ENCODE measurements at places on chromosomes 5 and 9.

GRCh38 chr5:31481531-31482165, 50.2 kb downstream of the DROSHA start:
- DNase-seq, result no peak

- no peak for DNase-seq
Measured at GRCh38 chr9:129994882-129995281, 48.1 kb downstream of the FNBP1 start.

DNA sequence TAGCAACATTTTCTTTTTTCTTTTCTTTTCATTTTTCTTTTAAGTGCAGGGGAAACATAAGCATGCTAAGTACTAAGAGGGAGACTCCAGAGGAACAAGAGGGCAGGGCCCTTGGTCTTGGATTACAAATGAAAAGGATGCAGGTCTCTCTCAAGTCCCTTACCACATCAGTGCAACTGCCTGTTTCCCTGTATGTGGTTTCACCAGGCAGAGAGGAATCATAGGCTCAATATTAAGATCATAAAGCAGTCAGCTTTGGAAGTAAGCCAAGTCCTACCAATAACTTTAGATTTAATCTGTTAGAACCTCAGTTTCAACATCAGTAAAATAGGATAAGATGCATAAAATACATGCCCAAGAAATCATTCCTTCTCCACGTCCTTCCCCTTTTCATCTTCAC, 422.7 kb upstream of the PAPPA start:
- no peak for DNase-seq

DNA sequence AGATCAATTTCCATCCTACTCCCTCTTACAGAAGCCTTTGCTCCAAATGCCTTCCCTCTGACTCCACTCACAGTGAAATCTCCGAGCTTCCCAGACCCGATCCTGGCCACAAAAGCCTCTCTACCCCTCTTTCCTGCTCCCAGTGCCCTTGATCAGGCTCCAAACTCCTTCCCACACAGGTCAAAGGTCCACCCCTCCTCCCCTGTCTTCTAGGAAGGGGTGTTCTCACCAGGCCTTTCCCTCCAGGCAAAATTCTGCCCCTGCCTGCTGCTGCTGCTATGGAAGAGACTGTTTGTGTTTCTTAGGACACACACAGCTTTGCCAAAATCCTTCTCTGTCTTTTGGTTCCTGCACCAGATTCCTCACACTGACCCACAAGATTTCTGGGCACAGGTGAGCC, 85.8 kb upstream of the ALDH1A1 start:
- DNase-seq, result peak; percentile 57

GRCh38 chr5:91177639-91178038, 205.5 kb downstream of the ARRDC3 start:
- DNase-seq, result no peak

- no peak for DNase-seq
Measured at GRCh38 chr9:122941582-122942234, 888 bp downstream of the RABGAP1 start.

DNA sequence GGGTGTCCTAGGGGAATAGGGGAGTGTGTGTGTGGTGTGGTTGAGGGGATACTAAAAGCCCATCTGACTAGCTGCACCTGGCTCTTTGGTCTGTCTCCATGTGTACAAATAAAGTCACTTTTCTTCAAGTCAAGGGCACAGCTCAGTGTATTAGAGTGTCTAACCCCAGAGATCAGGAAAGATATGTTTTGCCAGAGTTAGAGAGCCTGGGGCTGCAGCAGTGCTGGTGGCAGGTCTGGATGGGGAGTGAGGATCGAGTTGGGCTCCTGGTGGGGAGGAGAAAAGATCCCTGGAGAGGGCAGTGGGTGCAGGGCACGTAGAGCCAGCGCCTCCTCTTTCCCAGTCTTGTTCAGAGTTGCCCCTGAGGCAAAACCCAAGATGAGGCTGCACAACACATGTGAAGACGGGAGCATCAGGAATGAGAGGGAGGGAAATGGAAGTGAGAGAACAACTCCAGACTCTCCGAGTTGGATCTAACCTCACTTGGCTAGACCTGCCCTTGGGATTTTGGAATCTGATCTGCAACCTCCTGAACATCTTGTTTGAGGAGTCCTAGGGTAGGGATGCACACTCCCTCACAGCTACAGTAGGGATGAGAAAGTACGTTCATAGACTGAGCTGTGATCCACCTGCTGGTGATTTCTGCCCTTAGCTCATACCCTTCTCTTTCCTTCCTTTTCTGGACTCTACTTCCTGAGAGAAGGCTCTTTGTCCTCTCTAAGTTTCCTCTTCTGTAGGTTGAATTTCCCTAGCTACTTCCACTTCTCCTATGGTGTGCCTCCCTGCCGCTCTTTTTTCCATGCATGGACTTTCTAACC, 309.9 kb downstream of the ZSWIM6 start:
- no peak for DNase-seq

DNA sequence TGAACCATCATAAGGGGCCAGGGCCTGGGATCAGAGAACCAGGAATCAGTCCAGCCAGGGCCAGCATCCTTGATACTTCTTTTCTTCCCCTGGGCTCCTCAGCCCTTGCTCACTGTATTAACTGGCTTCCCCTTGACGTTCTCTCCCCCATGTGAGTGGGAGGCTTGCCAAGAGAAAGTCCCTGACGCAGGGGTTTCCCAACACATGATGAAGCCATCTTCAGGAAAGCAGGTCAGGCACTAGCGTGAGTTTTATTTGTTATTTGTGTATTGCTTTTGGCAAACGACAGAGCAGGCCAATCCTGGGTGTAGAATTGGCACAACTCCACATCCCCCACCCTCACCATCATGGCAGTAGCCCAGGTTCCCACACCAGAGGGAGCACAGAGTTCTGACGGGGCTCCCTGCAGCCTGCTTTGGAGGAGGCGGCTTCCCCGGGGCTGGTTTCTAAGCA, 165.5 kb upstream of the NFIL3 start:
- DNase-seq, result no peak

DNA sequence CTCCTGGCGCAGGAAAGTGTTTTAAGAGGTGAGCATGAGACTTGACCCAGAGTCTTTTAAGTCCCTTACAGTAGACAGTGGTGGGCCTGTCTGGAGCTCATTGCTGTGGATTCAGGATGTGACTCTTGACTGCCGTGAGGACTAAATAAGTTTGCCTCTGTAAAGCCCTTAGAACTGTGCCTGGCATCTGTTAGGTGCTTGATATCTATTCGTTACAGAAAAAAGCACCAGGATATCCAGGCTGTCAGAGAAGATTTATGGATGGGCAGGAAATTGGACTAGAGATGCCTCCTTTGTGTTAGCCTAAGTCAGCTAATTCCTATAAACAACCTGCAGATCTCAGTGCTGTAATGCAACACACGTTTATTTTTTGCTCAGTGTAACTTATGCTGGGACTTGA, 12.6 kb downstream of the ERGIC1 start:
- no peak for DNase-seq

DNA sequence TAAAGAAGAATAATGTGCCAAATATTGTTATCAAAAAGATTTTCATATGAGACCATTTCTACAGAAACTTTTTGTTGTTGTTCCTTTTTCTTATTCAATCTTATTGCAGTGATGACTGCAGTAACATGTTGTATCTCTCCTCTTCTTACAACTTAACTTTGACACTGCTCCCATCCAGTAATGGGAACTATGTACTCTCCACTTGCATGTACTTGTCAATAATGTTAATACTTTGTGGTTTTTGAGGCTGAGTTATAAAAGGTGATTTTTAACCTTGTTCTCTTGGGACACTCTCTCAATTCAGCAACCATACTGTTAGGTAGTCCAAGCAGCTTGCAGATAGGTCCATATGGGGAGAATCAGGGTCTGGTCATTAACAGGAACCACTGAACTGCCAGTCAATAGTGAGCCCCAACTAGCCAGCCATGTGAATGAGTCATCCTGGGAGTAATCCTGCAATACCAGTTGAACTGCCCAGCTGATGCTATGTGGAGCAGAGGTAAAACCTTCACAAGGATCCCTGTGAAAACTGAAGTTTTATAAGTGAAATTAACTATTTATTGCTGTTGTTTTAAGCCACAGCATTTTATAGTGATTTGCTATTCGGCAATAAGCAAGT, 199.6 kb upstream of the DAB2 start:
- DNase-seq, result peak; percentile 42

- DNase-seq, result no peak
Measured at GRCh38 chr5:37926732-37927131, 86.9 kb upstream of the GDNF start.

Measured in fibroblast of the conjunctiva (primary cell).